CD4-positive, alpha-beta T cell treated with Interleukin-2 at 100 ng/mL for 4 hours (primary cell): ENCODE measurements at places on chromosomes 12 and 14.

GRCh38 chr14:75064205-75064567 is 362 bp upstream of the ACYP1 start:
- no peak for DNase-seq

- no peak for DNase-seq
Observed at GRCh38 chr14:101962503-101962874, 1.9 kb upstream of the DYNC1H1 start.

DNA sequence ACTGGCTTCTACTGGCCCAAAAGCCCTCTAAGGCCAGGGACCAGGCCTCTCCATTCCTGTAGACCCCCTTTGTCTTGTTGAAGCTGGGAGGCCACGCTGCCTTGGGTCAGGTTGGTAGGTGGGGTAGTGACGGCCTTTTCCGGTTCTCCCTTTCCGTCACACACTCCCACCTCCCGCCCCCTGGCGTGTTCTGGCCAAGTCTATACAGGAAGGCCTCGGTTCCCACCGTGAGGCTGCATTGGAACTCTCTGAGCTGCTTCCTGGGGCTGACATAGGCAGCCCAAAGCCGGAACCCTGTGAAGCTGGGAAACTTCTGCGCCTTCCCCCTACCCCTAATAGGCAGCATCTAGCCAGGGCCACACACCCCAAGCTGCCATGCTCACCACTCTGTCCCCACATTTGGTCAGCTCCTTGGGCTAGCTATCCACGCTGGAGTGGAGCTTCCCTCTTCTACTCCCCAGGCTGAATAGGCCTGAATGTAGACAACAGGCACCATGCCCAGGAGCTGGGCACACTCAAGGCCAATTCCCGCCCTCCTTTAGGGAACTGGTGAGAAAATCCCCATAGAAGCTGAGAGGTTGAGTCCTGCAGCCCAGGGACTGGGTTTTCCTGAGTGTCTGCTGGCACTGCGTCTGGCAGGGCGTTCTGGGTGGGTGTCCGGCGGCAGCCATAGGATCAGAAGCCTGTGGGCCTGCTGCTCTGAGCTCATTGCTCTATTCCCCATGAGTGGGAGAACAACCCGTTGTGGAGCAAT is 35.7 kb downstream of the RIN3 start:
- no peak for DNase-seq

GRCh38 chr12:124248941-124249825 is 45.7 kb upstream of the RFLNA start:
- DNase-seq = no peak

- DNase-seq = no peak
Observed at GRCh38 chr14:100790502-100791347, 35.2 kb upstream of the MEG3 start.

GRCh38 chr12:91921555-91921954 is 224.1 kb downstream of the BTG1 start:
- no peak for DNase-seq

DNA sequence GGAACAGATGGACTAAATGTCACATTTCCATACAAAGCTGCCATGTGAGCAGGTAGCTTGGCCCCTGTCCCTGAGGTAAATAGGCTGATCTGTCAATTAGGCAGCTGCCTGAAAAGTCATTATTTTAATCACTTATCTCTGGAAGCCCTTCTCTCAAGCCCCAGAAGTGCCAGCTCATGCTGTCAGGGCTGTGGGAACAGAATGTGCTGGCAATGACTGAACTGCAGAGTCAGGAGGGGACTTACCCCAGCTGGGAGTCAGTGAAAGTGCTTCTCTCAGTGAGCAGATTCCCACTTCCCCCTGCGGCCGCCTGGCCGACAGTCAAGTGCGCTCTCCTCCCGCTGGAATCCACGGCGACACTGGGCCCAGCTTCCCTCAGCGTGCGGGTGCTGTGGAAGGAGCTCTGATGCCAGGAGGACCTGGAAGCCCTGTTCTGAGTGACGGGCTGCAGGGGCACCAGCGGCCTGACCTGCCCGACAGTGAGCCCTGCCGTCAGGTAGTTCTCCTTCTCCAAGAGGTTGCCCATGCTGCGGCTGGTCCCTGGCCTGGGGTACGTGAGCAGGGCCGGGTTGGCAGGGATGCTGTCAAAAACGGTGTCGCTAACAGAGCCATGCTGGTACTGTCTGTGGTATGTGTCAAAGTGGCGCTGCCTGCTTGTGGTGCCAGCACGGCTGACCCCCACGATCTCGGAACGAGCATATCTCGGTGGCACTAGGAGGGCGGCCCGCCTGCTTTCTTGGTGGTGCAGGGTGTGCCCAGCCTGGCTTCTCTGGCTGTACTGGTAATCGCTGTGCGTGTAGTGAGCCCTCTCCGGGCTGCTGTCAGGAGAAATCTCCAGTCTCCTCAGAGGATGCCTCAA is 18.7 kb downstream of the PKP2 start:
- DNase-seq = no peak

DNA sequence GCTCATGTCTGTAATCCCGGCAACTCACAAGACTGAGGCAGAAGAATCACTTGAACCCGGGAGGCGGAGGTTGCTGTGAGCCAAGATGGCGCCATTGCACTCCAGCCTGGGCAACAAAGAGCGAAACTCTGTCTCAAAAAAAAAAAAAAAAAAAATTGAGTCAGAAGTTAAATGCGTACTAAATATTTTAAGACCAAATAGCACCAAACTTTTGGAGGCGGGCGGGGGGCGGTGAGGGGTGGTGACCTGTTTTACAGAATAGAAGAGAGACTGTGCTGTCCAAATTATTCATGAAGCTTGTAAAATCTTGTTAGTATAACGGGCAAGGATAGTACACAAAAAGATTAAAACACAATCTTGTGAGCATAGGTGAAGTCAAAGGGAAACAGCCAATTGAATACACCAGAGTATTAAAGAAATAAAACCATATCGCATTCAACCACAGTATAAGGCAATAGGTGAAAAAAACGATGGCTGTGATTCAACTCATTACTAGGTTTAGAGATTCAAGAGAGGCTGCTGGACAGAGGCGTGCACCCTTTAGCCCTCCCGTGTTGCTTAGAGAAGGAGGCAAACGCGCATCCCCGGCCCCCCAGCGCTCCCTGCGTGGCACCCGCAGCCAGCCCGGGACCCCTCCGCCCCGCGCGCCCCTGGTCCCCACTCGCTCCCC is 571 bp downstream of the ZNF891 start:
- peak; percentile 9 for DNase-seq

DNA sequence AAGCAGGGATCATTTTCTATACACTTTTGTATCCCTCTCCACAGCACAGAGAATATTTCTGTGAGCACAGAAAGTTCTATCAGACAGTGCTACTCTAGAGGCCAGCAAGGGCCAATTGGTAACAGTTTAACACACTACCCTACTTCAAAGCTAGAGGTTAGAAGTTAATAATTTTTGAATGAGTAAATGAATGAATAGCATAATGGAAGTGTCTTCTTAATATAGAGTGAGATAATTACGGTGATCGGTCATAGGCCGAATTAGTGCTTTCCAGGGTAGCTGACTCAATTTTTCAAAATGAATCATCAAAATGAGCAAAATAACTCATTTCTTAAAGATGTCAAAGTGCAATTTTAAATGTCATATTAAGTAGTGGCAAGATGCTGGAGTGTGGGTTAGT is 67.0 kb upstream of the CCDC198 start:
- DNase-seq = no peak

- peak; percentile 52 for DNase-seq
Observed at GRCh38 chr14:22973217-22974032, 8.9 kb downstream of the AJUBA start.
